Dermis blood vessel endothelial cell (primary cell): ENCODE measurements at places on chromosomes 2 and 18. TPM values are rescaled to one million over a fixed set of nuclear protein-coding genes. Genes with fewer than 3 reads are reported as not detected.

DNA sequence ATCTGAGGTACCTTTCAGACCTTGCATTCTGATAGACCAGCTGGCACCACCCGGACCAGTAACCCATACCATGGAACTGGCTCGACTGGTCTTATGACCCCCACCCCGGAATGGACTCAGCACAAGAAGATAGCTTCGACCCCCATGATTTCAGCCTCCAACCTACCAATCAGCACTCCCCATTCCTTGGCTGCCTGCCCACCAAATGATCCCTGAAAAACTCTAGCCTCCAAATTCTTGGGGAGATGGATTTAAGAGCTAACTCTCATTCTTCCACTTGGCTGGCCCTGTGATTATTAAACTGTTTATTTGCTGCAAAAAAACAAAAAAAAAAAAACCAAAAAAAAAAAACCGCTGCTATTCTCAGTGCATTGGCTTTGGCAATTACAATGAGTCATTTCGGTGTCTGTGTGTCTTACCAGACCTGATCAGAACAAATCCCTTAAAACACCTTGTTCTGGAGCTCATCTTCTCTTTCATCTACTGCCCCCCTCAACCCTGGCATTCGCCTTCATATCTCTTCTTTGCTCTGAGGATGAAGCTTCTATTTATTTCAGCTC is 60.1 kb upstream of the KIF5C start:
- no peak for DNase-seq

GRCh38 chr2:120586507-120587278 is 149.0 kb upstream of the GLI2 start:
- peak; percentile 28 for DNase-seq

- no peak for DNase-seq
These were observed 106.4 kb downstream of the MBD2 start for GRCh38 chr18:54117853-54118773.

- no peak for DNase-seq
These were observed 896.4 kb downstream of the TDRD15 start for GRCh38 chr2:22020091-22020742.

- DNase-seq, result no peak
These were observed 27.6 kb downstream of the PLEKHB2 start for GRCh38 chr2:131132729-131133128.

- DNase-seq, result no peak
These were observed 43.9 kb downstream of the CAVIN2 start for GRCh38 chr2:191803007-191803406.

KIAA2012 gene
- total RNA-seq, result not detected in 2 replicates
